ENCODE measurements at places on chromosomes 3 and 15.

GRCh38 chr15:69783211-69783610 lies 314.5 kb downstream of the TLE3 start:
- DNase-seq: no peak

DNA sequence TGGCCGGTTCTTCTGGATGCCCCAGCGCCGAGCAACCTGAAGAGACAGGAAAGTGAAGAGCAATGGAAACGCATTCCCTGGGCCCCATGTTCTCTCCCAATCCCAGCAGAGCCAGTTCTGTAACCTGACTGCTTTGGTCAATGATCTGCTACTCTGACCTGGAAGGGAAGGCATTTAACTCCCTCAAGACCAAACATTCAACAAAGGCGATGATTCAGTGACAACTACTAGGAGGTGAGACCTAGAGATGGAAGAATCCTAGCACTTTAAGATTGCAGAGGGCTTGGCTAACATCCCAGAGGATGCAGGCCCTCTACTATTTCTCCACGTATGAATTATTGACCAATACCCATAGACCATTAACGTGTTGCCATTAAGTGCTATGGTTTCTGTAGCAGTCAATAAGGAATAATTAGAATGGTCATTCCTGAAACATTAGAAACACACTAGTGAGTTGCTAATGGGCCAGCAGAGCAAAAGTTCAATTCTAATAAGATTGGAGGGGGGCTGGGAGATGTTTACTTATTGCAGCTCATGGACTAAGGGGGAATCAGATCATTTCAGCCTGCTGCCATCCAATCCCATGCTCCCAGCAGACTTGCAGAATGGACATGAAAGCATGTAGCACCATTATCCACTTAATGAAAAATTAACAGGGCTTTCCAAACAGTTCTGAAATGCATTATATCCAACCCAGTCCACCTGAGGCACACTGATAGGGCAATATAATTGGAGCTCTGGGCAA lies 56.6 kb downstream of the ETV5 start:
- DNase-seq: no peak

DNA sequence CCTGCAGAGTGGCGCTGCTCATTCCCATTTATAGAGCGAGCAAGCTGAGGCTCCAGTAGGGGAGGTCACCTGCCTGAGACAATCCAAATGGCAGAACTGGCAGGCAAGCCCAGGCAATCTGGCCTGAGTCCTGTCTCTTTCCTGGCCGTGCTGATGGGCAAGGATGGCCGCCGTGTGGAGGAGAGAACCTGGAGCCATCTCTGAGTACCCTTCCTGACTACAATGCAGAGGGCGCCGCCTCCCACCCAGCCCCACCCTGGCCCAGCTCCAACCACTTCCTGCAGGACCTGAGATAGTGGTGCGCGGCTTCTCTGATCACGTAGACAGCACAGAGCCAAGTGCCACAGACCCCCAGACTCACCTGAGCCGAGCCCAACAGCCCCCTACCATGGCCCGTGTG lies 7.0 kb downstream of the TLR9 start:
- DNase-seq: no peak

DNA sequence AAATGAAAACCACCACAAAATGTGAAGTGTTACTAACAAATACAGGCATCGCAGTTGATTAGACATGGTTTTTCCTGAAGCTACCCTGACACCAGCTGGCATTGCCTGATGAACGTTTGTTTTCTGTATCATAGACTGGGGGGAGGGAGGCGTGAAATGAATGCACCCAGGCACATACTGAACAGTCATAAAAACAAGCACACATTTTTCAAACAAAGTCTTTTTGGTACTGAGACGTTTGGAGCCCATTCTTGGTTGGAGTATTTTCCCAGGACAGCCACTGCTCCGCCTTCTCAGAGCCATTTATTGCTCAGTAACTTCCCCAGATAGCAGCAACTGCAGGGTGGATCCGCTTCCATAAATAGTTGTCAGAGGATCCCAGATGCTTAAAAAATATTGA lies 52.4 kb downstream of the KLF13 start:
- DNase-seq: no peak

DNA sequence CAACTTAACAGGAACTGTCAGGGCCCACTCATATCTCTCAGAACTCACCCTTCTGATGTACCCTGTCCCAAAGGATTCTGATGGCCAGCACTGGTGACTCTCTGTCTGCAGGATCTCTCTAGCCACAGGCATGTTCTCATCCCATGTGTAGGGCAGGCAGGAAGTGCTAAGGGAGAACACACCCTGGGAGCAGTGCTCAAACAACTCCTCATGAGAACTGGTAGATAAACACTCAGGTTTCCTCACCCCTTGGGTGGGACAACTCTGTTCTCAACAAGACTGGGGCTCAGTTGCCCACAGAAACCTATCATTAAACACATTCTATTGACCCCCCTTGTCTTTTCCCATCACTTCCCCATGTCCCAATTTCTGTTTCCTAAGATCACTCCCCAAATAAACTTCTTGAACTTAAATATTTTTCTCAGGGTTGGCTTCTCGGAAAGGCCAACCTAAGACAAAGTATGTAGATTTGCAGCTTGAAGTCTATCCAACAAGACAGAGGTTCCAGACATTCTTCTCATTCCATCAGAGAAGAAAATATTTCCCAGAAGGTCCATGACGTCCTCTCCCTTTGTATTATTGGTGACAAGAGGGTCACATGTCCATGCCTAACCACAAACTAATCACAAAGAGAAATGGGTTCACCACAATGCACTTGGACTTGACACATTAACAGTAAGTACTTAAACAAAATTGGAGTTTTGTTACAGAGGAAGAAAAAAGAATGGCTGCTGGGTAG lies 276.6 kb upstream of the GADL1 start:
- DNase-seq: no peak

GRCh38 chr3:130915567-130916292 lies 21.8 kb downstream of the ATP2C1 start:
- no peak for DNase-seq

- no peak for DNase-seq
Observed at GRCh38 chr15:71599418-71600151, 210.8 kb upstream of the NR2E3 start.

- DNase-seq: no peak
Observed at GRCh38 chr3:102000620-102001209, 151.4 kb downstream of the NFKBIZ start.

DNA sequence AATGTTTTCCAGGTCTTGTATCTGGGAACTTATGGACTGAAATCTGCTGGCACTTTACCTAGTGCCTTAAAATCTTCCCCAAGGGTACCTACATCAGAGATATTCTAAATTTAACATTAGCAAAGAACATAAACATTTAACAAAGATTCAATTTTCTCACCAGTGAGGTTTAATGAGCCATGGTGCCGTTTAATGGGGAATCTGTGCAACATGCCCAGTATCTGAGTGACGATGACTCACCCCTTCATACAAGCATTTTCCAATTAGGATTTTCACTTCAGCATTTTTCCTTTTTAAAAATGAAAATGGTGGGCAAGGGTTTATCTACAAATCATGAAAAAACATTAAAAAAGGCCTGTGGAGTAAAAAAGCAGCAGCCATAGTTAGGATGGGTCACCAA lies 189.4 kb downstream of the SLC9A9 start:
- DNase-seq: no peak

GRCh38 chr3:43582866-43583265 lies 38.9 kb downstream of the ANO10 start:
- DNase-seq: no peak

DNA sequence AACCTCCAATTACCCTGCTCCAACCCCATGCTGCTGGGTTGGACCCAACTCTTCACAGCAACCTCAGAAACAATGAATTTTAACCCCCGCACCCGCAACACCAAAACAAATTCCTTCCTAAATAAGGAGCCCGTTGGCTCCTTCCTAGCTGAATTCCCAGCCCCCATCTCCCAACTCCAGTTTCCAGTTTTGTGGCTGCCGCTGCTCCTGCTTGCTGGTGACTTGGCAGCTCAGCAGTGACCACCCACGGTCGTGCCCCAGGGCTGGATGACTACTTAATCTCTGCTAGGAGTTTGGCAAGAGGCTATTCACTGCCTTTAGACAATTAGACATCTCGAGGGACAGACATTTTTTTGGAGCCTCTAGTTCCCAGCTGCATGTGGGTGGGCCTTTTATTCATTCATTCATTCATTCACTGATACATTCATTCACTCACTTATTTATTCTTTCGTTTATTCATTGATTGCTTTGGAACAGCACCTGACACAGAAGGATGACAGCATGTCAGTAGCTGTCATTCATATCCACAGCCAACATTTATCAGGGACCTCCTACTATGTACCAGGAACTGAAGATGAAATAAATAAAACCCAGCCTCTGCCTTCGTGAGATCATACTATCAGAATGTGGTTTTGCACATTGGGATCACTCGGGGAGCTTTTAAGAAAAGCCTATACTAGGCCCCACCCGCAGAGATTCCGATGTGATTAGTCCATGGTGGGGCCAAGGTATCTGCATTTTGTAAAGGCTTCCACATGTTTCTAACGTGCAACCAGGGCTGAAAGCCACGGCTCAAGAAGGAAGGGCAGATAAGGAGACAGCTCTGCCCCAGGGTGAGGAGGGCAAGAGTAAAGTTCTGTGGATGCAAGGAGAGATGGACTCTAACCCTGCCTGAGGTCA lies 256.5 kb downstream of the SHQ1 start:
- no peak for DNase-seq

GRCh38 chr3:141403576-141403975 lies 35.3 kb downstream of the ZBTB38 start:
- DNase-seq: no peak

GRCh38 chr3:133956353-133956752 lies 60.7 kb upstream of the RAB6B start:
- DNase-seq: no peak

- no peak for DNase-seq
Observed at GRCh38 chr15:99996660-99997059, 263.4 kb upstream of the LYSMD4 start.

DNA sequence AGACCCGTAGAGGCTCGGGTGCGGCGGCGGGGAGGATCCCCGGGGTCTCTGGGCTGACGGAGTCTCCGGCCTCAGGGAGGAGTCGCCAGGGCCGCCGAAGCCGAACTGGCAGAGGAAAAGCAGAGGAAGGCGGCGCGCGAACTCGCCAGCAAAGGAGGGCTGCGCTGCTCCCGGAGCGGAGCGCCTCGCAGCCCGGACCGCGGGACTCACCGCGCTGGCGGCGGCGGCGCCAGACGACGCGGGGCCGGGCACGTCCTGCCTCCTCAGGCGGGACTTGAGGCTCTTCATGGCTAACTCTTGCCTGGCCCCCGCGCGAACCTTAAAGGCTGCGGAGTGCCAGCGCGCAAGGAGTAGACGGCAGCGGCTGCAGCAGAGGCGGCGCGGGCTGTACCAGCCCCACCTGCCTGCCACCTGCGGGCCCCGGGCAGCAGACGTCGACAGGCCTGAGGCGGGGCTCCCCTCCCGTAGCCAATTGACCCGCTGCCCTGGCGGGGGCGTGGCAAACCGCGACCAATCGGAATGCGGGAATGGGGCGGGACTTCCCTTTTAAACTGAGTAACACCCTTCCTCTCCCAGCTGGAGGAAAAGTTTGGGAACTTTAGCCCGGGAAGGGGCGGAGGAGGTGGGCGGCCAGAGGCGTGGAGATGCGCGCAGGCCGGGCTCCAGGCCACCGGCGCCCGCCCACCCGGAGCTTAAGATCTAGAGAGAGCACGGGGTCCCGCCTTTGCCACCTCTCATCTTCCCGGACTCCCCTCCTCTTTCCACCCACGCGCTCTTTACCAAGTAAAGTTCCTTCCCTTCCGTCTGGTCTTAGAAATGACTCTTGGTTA lies at the start of gene UACA:
Gene UACA (minus strand): TSS at position 439 of the 830 bp plus-strand sequence. CDS start 151 bp downstream, at position 288.
- DNase-seq: peak; percentile 70

DNA sequence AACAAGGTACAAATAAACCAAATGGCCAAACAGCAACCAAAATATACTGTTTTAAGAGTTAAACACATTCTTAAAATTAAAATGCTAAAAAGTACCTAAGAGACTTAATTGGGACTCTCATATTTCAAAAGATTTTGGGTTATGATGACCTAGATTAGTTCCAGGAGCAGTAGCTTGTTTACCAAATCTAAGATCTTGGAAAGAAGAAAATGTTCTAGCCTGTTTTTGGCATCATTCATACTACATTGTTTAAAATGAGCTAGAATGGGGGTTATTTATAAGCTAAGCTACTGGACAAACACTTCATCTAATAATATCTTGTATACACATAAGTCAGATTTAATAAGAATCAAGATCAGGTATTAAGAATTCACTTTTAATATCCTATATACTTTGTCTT lies 22.8 kb downstream of the ATOSA start:
- DNase-seq: no peak

DNA sequence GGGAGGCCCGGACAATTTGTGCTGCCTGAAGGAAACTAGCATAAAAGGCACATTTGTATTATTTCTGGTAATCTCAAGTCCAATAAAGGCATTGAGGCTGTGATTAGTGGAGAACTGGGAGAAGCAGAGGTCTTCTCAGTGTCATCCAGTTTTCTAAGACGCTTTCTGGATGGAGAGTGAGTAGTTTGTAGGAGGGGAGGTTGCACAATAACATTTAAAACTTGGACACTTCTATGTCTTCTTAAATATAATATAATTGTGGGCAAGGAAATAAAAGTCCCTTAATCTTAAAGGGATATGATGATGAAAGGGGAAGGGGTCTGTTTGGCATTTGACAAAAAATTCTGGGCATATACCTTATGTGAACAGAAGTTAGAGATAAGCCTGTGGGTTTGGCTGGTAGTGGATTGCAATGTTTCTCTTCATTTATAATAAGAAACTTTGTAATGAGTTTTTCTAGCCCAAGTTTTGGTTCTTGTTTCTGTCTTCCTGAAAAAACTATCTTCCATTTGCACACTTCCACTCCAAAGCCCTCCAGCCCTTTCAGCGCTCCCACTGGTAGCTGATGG lies 291.6 kb upstream of the TGFBR2 start:
- DNase-seq: no peak

DNA sequence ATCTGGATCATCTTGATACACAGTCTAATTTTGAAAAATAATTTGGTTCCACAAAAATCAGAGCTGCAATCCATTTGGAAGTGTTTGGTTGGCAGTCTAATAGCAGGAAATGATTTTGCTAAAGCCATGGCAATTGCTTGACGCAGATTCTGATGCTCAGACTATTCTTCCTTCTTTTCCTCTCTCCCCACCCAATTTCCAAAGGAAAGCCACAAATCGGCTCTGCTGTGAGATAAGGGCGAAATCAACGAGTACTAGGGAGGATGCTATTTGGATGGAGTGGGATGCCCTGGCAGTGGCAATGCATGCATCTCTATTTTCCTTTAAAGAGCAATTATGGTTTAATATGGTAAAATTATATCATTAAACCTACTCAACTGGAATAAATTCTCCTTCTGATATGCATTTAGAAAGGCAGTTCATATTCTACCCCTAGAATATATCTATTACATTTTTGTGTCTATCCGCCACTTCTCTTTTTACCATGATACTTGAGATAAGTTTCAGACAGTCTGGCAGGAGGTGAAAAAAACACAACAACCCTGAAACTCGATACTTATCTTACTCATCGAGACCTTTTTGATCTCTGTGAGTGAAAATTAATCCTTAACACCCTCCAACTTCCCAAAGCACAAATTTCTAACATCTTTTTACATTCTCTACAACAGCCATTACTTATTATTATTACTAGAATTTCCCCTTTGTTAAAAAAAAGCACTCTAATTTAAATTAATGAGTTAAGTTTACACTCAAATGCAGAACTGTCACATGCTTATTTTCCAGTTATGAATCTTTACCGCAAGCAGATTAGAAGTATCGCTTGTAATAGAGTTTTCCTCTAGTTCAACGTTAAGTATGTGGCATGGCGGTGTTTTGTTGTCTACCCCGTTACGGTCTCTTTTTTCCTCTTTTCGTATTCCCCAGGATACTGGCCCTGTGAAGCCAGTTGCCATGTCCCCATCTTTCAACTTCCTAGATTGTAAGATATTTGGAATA lies 433.3 kb downstream of the FOXP1 start:
- DNase-seq: no peak

- no peak for DNase-seq
Observed at GRCh38 chr3:3664935-3665334, 134.3 kb upstream of the LRRN1 start.

Measured in memory B cell (primary cell).